ENCODE measurements at places on chromosomes 11 and 22. TPM values are rescaled to one million over a fixed set of nuclear protein-coding genes. Genes with fewer than 3 reads are reported as not detected.

GRCh38 chr11:45158891-45159605 is 12.6 kb downstream of the PRDM11 start:
- H3K4me3 ChIP-seq: no peak overlapping the region
- H3K4me1 ChIP-seq: peaks cover under 1% of the 10 kb centered on the region
- H3K27me3 ChIP-seq: no peaks in the 10 kb centered on the region

- peaks cover 41% of the 10 kb centered on the region for H3K36me3 ChIP-seq
- H3K27me3 ChIP-seq: no peaks in the 10 kb centered on the region
- H3K4me3 ChIP-seq: no peak overlapping the region
- no peak for DNase-seq
- peaks cover 12% of the 10 kb centered on the region for H3K4me1 ChIP-seq
Observed at GRCh38 chr11:57547854-57548377, 10.5 kb downstream of the SMTNL1 start.

CRYBB3 gene
- not detected for total RNA-seq

DNA sequence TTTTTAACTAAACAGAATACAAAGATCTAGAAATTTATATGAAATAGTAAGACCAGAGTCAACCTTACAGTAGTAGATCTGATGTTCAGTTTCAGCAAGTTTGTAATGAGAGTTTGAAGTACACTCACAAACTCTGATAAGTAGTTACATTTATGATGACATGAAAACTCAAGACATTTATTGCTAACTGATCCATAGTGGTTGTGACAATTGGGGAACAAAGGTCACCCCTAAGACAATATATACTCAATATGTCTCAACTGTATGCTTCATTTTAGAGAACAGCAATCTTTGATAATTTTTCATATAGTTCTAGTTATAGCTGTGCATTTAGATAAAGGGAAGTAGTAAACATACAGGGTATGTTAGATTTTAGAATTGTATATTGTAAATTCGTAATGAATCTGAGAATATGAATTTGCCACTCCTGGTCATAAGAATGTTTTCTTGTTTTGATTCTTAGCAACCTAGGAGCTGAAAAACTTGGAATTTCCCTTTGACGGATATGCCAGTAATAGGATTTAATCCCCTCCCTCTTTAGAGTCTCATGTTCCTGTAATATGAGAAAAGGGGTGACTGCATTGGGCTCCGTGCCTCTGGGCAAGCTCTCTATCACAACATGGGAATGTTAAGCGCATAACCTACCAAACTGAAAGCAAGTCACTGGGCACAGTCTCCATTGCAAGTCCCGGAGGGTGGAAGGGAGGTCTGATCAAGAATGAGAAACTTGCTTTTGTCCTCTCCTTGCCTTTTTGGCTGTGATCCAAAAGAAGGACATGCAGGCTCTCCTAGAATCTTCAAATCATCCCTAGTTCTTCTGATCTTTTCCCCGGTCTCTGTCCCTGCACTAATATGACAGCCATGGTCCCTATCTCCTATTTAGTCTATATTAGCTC is 11.4 kb downstream of the OR10D3 start:
- DNase-seq: no peak
- H3K27ac ChIP-seq: no peak overlapping the region
- H3K4me3 ChIP-seq: no peak overlapping the region
- H3K4me1 ChIP-seq: no peaks in the 10 kb centered on the region

DEPDC7 gene
- total RNA-seq: 2.3 TPM

DNA sequence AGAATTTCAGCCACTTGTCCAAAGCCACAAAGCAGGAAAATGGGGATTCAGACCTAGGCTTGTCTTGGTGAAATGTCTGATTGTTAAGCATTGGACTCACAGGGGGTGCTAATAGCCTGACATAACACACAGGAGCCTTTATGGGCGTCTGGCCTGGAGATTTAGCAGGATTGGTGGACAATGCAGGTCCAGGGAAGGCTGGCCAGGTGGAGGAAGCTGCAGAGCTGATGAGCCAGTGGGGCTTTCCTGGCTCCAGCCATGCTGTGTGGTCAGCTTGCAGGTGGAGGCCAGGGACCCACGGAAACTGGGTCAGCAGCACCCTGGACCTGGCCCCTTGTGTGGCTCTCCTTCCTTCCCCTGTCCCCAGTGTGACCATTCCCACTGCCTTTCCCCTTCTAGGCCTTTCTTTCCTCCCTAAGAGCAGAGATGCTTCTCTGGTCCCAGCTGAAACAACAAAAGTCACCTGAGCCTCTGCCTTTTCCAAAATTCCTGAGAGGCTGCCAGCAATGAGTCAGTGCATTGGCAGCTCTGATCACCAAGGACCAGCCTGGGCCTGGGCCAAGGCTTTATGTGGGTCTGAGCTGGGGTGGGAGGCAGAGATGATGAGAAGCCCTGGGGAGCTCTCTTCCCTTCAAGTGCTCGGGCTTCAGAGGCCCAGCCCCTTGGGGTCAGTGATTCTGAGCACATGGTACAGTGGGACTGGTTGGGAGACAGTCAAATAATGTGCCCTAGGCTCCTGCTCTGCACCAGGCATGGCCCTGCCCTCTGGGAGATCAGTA is 85.2 kb downstream of the CCDC81 start:
- H3K4me3 ChIP-seq: no peak overlapping the region
- H3K36me3 ChIP-seq: no peaks in the 10 kb centered on the region
- H3K27me3 ChIP-seq: no peaks in the 10 kb centered on the region
- peaks cover 18% of the 10 kb centered on the region for H3K4me1 ChIP-seq

GRCh38 chr22:19841641-19842392 is 12.9 kb downstream of the GNB1L start:
- H3K27ac ChIP-seq: no peak overlapping the region
- DNase-seq: no peak
- no peak overlapping the region for H3K4me3 ChIP-seq
- H3K36me3 ChIP-seq: peaks cover 2% of the 10 kb centered on the region
- H3K4me1 ChIP-seq: peaks cover 19% of the 10 kb centered on the region
- H3K27me3 ChIP-seq: no peaks in the 10 kb centered on the region

DNA sequence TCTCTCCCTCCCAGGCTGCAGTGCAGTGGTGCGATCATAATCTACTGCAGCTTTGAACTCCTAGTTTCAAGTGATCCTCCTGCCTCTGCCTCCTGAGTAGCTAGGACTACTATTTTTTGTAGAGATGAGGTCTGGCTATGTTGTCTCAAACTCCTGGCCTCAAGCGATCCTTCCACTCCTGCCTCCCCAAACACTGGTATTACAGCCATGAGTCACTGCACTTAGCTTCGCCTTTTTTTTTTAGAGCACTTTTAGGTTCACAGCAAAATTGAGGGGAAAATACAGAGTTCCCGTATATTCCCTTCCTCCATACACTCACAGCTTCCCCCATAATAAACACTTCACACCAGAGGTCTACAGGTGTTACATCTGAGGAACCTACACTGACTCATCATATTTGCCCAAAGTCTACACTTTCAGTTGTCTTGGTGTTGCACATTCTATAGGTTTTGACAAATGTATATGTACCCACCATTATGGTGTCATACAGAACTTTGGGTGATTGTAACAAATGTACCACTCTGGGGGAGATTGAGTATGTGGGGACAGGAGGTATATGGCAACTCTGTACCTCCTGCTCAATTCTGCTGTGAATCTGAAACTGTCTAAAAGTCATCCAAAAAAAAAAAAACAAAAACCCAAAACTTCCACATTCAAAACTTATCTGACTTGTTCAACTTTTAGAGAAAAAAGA is 11.3 kb upstream of the SLC37A4 start:
- peaks cover 9% of the 10 kb centered on the region for H3K4me1 ChIP-seq
- DNase-seq: no peak
- peak overlapping the region; percentile 0 for H3K27ac ChIP-seq

DNA sequence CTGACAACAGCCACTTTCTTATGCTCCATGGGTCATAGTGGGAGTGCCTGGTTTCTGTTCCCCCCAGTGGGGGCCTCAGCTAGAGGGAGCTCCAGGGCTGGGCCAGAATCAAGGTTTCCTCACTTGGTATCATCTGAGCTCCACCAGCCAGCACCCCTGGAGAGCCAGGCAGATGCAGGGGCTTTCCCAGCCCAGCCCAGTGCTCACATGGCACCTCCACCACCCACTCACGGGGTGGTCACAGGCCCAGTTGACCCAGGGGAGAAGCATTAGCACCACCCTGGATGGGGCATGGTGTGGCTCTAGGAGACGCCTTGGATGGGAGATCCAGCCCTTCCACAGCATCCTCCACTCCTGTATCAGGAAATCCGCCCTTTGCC is 24.1 kb upstream of the WNT7B start:
- no peak overlapping the region for H3K4me3 ChIP-seq
- H3K27me3 ChIP-seq: no peaks in the 10 kb centered on the region
- no peak overlapping the region for H3K27ac ChIP-seq
- peaks cover 1% of the 10 kb centered on the region for H3K4me1 ChIP-seq

OSBP gene
- 44.2 TPM for total RNA-seq

MRGPRF gene
- total RNA-seq: not detected

GRCh38 chr11:2489083-2489482 is 44.3 kb downstream of the KCNQ1 start:
- H3K27ac ChIP-seq: no peak overlapping the region
- no peak for DNase-seq
- H3K4me3 ChIP-seq: no peak overlapping the region
- no peaks in the 10 kb centered on the region for H3K4me1 ChIP-seq
- H3K27me3 ChIP-seq: no peaks in the 10 kb centered on the region

DNA sequence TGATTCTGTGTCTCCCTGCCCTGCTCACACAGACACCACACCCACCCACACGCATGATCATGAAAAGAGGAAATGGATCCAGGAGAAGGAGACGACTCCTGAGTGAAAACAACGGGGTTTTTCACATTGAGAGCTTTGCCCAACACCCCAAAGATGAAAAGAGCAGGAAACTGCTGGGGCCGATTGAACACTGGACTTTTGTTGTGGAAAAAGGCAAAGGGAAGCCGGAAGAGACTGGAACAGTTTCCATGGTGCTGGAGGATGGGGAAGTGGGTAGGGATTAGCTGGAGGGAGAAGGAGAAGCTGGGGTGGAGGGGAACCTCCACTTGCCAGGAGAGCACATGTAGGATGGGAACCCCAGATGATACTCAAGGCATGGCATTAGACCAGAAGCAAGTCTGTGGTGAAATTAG is 5.2 kb upstream of the SLC43A3 start:
- no peaks in the 10 kb centered on the region for H3K27me3 ChIP-seq
- H3K27ac ChIP-seq: no peak overlapping the region
- no peaks in the 10 kb centered on the region for H3K36me3 ChIP-seq

DNA sequence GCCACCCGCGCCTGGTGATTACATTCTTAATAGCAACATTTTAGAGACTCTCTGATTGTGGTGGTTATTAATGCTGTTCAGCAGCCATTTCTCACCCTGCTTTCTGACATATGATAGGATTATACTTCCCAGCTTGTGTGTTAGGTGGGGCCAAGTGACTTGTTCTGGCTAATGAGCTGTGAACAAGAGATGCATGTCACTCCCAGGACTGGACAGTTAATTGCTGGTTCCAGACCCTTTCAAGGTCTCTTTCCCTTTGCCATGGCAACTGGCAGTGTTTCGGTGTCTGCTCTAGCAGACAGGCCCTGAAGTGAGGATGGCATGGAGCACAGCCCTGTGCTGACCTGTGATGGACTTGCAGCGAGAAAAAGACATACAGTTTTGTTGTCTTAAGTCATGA is 8.9 kb upstream of the PTPRJ start:
- no peaks in the 10 kb centered on the region for H3K27me3 ChIP-seq
- H3K4me3 ChIP-seq: no peak overlapping the region
- no peak overlapping the region for H3K27ac ChIP-seq
- H3K36me3 ChIP-seq: no peaks in the 10 kb centered on the region

- no peak overlapping the region for H3K27ac ChIP-seq
- H3K4me1 ChIP-seq: no peaks in the 10 kb centered on the region
- no peak overlapping the region for H3K4me3 ChIP-seq
- H3K36me3 ChIP-seq: no peaks in the 10 kb centered on the region
Observed at GRCh38 chr11:120273432-120273831, 33.5 kb downstream of the POU2F3 start.

- H3K4me1 ChIP-seq: peaks cover 4% of the 10 kb centered on the region
- no peak overlapping the region for H3K27ac ChIP-seq
- peaks cover 40% of the 10 kb centered on the region for H3K27me3 ChIP-seq
- no peak overlapping the region for H3K4me3 ChIP-seq
Observed at GRCh38 chr11:134406264-134407185, 5.5 kb downstream of the B3GAT1 start.

GRCh38 chr11:9738116-9738515 is 74.2 kb downstream of the SWAP70 start:
- H3K27me3 ChIP-seq: no peaks in the 10 kb centered on the region
- DNase-seq: no peak
- H3K36me3 ChIP-seq: peaks cover 15% of the 10 kb centered on the region
- no peak overlapping the region for H3K4me3 ChIP-seq
- H3K4me1 ChIP-seq: peaks cover 10% of the 10 kb centered on the region

DNA sequence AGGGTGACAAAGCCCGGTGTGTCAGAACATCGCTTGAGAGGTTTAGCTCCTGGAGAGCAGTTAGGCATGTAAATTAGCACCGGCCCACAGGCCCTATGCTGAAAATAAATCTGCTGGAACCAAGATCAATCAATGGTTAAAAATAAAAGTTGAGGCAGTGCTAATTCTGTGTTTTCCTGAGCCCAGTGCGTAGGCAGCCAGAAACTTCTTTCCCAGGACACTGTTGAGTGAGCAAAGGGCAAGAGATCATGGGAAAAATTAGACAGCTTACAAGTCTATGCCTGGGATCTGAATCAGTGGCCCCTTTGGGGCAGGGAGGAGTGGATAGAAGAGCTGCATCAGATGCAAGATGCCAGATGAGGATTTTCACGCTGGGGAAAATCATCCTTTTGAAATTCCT is 539.2 kb downstream of the BUD13 start:
- H3K4me1 ChIP-seq: no peaks in the 10 kb centered on the region
- peaks cover 3% of the 10 kb centered on the region for H3K27me3 ChIP-seq
- DNase-seq: no peak

DNA sequence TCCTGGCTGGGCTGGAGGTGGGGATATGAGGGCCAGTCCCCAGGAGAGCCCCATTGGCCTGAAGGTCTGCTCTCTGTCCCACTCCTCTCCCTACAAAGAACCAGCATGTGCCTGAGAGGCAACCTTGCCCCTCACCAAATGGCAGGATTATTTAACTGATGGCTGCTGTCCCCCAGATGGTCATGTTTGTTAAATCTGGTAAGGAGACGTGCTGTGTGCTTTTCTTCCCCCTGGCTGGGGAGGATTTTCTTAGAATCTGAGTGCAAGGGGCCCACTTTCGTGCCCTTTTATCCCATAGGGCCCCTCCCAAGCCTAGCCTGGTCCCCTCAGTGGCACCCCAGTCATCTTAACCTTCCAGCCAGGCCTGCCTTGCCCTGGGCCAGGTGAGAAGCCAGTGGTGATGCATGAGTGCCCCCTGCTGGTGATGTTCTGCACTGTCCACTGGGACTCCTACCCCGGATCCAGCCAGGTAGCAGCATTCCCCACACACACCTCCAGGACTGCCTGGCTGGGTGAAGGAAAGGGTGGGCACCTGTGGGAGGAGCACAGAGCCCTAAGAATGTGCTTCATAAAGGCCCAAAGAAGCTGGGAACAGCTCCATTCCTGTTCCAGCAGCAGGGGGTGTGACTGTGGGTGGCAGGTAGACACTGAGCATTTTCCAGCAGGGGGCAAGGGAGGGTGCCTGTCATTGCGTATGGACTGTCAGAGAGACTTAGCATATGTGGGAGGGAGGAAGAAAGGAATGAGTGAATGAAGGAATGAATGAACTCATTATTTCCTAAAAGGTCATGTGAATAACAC is 28.9 kb downstream of the MFNG start:
- peak; percentile 93 for DNase-seq
- H3K27me3 ChIP-seq: no peaks in the 10 kb centered on the region
- no peak overlapping the region for H3K4me3 ChIP-seq
- H3K4me1 ChIP-seq: peaks cover 2% of the 10 kb centered on the region

GRCh38 chr11:68199295-68199987 is 13.7 kb downstream of the KMT5B start:
- no peak overlapping the region for H3K4me3 ChIP-seq
- H3K36me3 ChIP-seq: no peaks in the 10 kb centered on the region
- peaks cover 68% of the 10 kb centered on the region for H3K4me1 ChIP-seq
- no peaks in the 10 kb centered on the region for H3K27me3 ChIP-seq

Data from activated CD4-positive, alpha-beta T cell treated with anti-CD3 and anti-CD28 coated beads for 36 hours (primary cell).